Stimulated activated naive B cell treated with anti-CD40 and anti-IgM and Interleukin-4, amounts not matched to agents 10 μg/mL and 1 μg/mL and 100 μg/mL, for 72 hours (primary cell): ENCODE measurements at places on chromosomes 3 and 15.

DNA sequence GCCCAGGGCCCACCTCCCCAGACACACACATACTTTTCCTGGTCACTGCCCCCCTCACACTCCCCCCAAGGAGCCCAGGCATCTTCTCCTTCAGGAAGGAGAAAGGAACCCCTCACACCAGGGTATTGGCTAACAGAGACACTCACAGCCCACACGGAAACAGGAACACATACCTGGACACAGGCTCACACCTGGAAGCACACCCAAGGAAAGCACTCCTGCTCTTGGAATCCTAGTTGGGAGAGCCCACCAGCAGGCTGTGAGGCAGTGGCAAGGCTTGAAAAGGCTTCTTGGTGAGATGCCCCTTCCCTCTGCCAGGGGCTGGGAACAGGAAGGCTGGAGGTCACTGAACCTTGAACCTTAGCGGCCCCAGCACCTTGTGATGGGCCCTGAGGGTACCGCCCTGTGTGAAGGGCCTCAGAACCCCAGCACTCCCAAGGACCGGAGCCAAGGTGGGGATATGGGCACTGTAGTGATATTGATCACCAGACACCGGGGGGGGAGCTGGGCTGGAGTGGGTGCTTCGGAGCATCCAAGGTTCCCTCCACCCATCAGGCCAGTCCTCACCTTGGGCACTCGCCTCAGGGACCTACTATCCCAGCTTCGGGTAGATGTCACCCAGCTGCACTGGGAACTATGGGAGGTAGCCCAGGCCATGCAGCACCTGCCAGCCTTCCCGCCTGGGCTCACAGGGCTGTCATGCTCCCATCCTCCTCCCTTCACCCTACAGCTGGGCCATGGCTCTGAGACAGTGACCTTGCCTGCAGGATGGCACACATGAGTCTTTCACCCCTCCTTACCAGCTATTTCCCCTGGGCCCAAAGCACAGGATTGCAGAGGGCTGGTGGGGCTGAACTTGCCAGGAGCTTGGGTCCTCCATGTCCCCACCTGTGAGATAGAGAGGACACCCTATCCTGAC is 16.4 kb downstream of the MYL3 start:
- DNase-seq: no peak

GRCh38 chr3:51052562-51052961 is 332.5 kb upstream of the MANF start:
- DNase-seq: no peak

- no peak for DNase-seq
These were observed 254.1 kb upstream of the ARPP21 start for GRCh38 chr3:35385271-35385670.

DNA sequence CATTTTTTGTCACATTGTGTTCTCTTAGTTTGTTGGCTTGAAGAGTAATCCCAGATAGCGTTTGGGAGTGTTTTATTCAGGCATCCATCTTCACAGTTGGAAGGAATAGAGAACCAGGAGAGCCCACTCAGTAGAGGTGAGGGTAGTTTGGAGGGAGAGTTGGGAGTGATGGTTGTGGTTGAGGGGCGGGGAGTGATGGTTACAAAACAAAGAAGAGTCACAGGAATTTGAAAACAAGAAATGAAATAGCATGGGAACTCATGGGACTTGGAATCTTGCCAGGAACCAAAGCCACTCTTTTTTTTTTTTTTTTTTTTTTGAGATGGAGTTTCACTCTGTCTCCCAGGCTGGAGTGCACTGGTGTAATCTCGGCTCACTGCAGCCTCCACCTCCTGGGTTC is 36.3 kb downstream of the DUT start:
- no peak for DNase-seq

- DNase-seq: no peak
These were observed 22.0 kb downstream of the TMPRSS7 start for GRCh38 chr3:112056451-112056929.

GRCh38 chr3:122957707-122958689 is 69.6 kb downstream of the SEMA5B start:
- DNase-seq: no peak

- DNase-seq: peak; percentile 42
These were observed 112.7 kb downstream of the RAB11A start for GRCh38 chr15:65981837-65982626.

- no peak for DNase-seq
These were observed 101.1 kb upstream of the SLC2A2 start for GRCh38 chr3:171127611-171128010.

DNA sequence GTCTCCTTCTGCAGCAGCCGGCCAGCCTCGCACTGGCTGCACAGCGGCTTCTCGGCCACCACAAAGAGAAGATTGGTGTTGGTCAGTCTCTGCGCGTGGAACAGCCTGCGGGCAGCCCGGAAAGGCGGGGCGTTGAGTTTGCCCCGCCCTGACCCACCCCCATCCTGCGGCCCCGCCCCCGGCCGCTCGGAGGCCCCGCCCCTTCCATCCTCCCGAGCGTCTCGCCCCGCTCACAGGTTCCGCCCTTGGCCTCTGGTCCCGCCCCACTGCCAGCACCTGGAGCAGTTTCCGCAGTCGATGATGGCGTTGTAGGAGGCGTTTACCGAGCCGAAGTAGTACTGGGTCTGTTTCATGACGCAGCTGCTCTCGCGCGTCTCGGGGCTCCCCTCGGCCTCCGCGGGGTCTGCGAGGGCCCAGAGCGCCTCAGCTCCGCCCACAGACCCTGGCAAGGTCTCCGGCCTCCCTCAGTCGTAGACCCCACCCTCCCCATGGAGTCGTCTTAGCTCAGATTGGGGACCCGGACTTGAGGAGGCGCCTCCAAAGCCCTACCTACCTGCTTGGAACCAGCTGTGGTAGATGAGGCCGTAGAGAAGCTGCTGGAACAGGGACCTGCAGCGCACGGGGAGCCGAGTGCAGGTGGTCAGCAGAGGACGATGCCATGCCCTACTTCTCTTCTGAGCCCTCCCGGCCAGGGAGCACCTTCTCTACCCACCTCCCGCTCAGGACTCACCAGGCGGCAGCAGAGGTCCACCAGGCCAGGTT is 5.9 kb upstream of the TMEM115 start:
- peak; percentile 84 for DNase-seq

GRCh38 chr3:5579946-5580345 is 392.4 kb downstream of the EDEM1 start:
- DNase-seq: no peak
